Stimulated activated CD4-positive, alpha-beta T cell treated with anti-CD3 and anti-CD28 coated beads, Interleukin-4, amount 100 ng/mL, for 48 hours (primary cell): ENCODE measurements at places on chromosomes 3 and 15.

DNA sequence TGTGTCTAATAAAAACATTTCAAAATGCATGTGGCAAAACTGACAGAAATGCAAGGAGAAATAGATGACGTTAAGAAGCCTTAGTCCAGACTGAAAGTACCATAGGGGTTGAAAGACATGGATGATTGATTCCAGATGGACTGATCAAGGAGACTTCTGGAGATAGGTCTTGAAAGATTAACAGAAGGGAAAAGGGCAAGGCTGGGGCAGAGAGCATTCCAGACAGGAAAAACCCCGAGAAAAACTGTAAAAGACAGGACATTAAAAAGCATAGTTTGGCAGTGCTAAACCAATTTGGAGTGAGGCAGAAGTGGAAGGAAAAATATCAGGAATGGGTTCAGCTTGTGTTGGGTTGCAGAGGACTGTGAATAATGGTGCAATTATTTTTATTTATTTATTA, 375.2 kb upstream of the SGO1 start:
- DNase-seq, result no peak

GRCh38 chr15:85302271-85302670, 78.1 kb upstream of the AKAP13 start:
- DNase-seq, result no peak

- DNase-seq, result no peak
These were observed 966.8 kb downstream of the NSUN3 start for GRCh38 chr3:95029644-95030043.

- no peak for DNase-seq
These were observed 2.2 kb downstream of the SECISBP2L start for GRCh38 chr15:49044002-49044401.

GRCh38 chr3:65837604-65838003, 201.1 kb downstream of the MAGI1 start:
- DNase-seq, result no peak

DNA sequence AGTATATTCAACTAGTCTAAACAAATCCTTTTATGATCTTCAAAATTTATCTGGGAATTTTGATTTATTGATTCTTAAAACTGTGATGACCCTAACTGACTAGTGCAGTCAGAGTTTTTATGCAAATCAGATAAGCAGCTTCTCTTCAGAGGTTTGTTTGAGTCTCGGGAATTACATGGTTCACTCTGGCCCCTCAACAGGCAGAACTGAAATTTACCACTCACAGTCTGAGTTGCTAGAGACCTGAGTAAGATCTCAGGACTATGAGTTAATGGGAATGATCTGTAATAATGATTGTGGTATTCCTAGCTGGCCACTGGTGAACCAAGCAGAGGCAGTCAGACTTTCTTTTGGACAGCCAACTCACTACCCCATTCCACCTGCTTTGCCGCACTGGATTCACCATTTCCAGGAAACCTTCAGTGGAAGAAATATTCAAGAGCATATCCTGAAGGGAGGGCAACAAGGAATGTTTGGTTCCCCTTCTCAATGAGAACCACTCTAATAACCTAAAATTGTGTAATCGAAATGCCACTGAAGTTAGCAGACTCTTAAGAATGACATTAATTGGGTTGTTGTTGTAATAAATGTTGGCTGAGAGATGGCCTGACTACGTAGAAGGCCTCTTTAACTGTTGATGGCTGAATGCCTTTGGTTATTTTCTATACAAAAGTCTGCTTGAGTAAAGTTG, 11.5 kb upstream of the DNAJC13 start:
- no peak for DNase-seq

GRCh38 chr3:143160437-143160836, 40.9 kb downstream of the CHST2 start:
- DNase-seq, result no peak

- DNase-seq, result no peak
These were observed 41.5 kb upstream of the CDV3 start for GRCh38 chr3:133531981-133532380.

- DNase-seq, result no peak
These were observed 5.2 kb upstream of the PFN2 start for GRCh38 chr3:149975919-149976318.

GRCh38 chr3:153574445-153574844, 412.4 kb downstream of the RAP2B start:
- DNase-seq, result no peak

DNA sequence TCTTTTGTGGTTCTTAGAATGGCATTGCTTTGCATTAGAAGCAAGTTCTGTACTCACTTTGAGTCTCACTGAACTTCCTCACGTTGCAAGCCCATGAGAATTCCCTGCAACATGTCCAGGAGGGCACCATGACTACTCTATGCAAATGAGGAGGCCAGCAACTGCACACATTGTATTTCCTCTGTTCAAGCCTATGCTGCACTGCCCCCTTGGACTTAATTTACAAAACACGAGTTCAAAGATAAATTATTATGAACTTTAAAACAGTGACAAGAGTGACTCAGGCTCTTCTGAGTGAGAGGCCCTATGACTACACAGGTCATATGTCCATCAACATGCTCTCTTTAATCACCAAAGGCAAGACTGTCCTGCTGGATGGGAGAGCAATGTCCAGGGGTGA, 484.2 kb upstream of the ATP11B start:
- DNase-seq, result no peak

GRCh38 chr15:89587955-89588354, 12.7 kb downstream of the TICRR start:
- DNase-seq, result no peak

DNA sequence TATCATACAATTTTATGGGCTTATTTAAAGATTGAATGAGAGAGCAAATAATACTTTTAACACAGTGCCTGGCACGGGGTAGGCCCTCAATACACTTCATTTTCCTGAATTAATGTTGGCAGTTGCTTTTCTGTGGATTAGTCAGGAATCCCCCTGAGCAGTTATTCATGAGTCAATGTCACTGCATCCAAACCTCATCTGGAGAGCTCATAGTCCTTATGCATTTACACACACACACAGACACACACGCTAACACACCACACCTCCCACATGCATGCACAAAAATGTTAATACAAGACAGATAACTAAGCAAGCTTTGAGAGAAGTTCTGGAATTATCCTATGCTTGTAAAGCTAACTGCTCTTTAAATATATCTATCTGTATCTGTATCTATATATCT, 34.0 kb upstream of the TNFAIP8L3 start:
- DNase-seq, result no peak

GRCh38 chr3:134656211-134656800, 5.5 kb upstream of the KY start:
- DNase-seq, result no peak

DNA sequence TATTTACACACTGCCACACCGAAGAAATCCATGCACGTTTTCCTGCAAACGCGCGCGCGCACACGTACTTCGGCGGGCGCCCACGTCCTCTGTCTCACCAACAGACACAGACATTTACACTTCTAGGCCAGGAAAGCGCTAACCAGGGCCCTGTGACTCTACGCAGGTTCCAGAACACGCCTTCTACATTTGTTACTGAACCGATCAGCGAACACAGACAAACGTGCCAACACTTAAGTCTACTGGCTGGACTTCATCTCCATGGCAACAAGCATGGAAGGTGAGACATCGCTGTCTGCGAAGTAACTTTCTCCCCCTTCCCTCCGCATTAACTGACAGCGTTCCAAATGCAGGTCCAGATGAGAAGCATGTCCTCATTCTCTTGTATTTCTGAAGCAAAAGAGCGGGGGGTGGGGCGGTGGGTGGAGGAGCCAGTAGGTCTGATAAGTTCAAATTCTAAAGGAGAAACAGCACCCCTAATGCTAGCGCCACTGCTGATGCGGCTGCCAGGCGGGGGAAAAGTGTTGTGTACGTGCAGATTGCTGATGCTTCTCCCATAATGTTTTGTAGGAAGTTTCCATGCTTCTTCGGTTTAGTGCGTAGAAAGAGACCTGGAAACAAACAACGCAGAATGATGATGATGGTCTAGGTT, at the start of gene CTXN2:
CTXN2 (plus strand) TSS at position 92 of the 652 bp plus-strand sequence. CDS start 9,636 bp downstream, outside the sequence.
- no peak for DNase-seq

- DNase-seq, result no peak
These were observed 6.2 kb downstream of the P2RY1 start for GRCh38 chr3:152841131-152841530.

GRCh38 chr3:30199855-30200254, 406.5 kb upstream of the TGFBR2 start:
- no peak for DNase-seq

- DNase-seq, result peak; percentile 35
These were observed 57.6 kb upstream of the SLC6A11 start for GRCh38 chr3:10758304-10759037.

DNA sequence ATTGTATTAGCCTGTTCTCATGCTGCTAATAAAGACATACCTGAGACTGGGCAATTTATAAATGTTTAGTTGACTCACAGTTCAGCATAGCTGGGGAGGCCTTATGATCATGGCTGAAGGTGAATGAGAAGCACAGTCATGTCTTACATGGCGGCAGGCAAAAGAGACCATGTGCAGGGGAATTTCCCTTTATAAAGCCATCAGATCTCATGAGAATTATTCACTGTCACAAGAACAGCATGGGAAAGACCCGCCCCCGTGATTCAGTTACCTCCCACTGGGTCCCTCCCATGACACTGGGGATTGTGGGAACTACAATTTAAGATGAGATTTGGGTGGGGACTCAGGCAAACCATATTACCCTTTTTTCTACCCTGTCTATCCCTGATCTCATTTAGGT, 51.5 kb upstream of the MYZAP start:
- no peak for DNase-seq

- DNase-seq, result no peak
These were observed 49.9 kb downstream of the PARP15 start for GRCh38 chr3:122627301-122627700.

DNA sequence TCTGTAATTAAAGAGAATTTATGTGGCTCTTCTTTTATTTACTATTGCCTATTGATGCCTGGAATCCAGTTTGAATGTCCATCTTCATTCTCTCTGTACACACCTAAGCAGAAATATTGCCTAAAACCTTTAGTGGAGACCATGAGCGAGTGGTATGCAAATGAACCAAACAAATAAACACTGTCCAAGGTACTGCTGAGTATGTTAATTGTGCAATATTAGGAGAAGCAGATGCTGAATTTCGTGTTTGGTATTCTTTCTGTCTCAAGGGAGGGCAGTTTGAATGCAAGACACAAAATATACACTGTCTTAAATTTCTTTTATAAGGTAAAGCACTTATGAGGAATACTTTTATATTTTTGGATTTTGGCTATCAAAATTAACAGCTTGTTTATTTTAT, 440.9 kb downstream of the RBMS3 start:
- DNase-seq, result no peak

GRCh38 chr15:85786781-85787114, 8.0 kb downstream of the KLHL25 start:
- DNase-seq, result no peak

GRCh38 chr3:43960448-43960840, 269.7 kb downstream of the ABHD5 start:
- DNase-seq, result no peak

DNA sequence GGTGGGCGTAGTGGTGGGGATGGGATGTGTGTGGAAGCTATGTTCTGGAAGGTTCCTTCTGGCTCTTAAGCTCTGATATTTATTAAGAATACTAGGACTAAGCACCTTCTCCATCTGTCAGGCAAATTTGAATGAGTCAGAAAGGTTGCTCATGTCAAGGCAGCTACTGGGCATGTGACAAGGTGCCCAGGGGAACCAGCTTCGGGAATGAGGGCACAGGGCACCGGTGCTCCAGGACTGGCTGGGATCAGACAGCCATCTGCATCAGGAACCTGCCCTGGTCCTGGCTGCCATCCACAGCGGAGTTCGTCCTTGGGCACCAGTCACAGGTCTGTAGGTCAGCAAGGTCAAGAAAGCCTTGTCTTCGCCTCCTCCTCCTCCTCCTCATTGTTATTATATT, 32.5 kb downstream of the CA12 start:
- DNase-seq, result no peak

DNA sequence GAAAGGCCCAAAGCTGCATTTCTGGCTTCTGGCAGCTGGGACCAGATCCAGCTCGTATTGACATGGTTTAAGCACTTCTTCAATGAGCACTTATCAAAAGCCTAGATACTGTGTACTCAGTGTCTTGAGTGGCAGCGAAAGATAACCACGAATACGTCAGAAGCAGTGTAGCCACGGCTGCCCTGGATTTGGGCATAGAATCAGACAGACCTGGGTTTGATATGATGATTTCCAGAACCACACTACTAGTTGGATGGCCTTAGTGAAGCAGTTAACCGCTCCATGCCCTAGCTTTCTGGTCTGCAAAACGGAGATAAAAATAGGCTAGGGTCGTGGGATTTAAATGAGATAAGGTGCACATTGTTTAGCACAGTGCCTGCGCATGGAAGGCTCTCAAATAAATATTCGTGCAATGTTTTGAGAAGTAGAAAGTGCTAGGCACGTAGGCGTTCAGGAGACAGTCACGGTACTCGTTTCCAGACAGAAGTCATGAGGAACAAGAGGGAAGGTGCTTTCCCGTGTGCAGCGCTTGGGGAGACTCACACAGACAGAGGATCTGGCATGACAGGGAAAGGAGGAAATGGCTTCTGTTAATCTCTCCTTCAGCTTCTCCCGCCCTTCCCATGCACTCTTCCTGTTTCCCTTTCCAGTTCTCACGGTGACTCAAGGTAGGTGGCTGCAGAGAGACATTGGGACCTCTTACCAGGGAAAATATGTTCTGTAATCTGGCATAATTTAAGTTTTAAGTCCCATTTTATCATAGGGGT, 70.3 kb downstream of the CCNL1 start:
- peak; percentile 31 for DNase-seq

GRCh38 chr15:50166216-50166615, 15.8 kb upstream of the SLC27A2 start:
- no peak for DNase-seq

GRCh38 chr3:50355829-50356552, 3.3 kb downstream of the TMEM115 start:
- DNase-seq, result no peak

DNA sequence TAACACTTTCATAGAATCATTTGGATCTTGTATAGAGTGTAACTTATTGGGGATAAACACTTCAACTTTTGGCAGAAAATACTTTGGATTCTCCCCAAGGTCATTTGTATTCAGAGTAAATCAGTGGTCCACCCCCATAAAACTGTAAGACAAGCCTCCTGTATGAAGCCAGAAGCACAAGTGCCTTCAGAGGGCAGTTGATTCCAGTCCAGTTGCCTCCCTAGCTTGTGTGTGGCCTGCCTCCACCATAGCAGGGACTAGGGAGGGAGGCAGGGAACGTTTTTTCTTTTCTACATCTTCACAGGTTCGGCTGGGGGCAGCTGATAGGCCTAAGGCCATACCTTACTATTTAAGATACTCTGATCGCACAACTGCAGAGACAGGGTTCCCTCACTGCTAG, 11.6 kb downstream of the GORASP1 start:
- DNase-seq, result no peak

DNA sequence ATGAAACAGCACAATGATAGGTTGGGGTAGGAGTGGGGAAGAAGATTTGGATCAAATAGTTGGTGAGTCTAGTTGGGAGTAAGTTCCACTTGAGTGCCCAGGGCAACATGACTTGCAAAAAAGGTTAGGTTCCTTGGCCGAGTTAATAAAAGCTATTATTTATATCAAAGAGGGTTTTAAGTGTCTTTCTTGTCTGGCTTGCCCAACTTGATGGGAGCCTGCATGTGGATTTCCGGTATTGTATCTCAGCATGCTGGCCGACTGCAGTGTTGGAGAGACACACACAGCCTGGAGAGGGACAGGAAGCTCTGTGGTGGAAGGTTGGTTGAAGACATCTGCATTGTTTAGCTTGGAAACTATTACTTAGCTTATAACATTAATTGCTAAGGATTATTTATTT, 449.5 kb upstream of the TBL1XR1 start:
- peak; percentile 14 for DNase-seq

GRCh38 chr3:67781218-67781617, 126.8 kb upstream of the SUCLG2 start:
- DNase-seq, result no peak
